ENCODE measurements at places on chromosomes 11 and 22.

DNA sequence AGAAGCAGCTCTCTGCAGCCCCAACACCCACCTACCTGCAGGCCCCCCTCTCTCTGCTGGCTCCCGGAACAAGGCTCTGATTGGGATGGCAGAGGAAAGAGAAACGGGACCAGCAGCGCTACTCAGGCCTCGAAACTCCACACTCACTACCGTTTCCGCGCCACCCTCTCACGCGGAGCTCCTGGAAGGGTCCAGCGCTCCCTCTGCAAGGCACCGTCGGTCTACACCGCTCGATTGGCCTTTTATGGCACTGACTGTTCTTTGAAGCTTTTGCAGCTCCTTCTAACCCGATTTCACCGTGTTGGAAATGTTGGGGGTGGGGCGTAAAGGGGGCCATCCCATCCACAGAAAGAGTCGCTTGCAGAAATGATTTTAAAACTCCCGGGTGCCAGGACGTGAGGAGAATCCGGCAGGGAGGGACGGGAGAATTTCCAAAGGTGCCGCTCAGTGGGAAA lies 323 bp upstream of the PANX1 start:
- DNase-seq: no peak

GRCh38 chr22:41075946-41076345 lies 16.4 kb upstream of the EP300 start:
- no peak for DNase-seq

DNA sequence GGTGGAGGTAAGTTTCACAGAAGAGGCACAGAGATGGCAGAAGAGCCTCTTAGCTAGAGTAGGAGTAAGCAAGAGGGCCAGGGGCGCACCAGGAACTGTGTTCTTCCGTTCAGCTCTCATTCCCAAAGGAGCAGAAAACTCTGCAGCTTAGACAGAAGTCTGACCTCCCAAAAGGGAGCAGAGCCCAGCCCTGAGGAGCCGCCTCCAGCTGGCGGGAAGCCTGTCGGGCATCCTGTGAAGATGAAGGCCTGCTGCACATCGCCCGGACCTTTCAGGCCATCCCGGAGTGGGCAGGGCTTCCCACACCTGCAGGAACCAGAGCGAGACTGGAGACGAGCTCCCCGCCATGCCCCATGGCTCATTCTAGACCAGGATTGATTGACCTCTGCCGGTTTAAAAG lies 1102.8 kb downstream of the BRD1 start:
- DNase-seq: no peak

DNA sequence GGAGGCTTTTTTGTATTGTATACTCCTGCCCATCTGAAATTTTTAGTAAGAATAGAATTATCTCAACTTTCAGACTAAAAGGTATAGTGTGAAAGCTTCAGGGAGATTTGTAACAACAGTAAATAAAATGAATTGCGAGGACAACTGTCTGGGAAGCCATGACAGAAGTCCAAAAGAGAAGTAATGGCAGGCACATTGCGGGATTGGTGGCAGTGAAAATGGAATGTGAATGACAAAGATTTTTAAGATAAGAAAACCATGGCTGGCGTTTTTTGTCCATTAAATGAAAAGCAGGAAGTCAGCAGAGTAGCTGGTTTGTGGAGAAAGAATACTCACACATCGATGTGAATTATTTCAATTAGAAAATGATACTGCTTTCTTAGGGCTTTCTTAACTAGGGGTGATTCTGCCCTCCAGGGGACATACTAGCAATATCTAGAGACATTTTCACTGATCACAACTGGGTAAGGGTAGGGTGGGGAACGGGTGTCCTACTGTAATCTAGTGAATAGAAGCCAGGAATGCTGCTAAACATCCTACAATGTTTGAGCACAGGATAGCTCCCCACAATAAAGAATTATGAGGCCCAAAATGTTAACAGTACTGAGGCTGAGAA lies 1.6 kb downstream of the NPAT start:
- DNase-seq: peak; percentile 14

DNA sequence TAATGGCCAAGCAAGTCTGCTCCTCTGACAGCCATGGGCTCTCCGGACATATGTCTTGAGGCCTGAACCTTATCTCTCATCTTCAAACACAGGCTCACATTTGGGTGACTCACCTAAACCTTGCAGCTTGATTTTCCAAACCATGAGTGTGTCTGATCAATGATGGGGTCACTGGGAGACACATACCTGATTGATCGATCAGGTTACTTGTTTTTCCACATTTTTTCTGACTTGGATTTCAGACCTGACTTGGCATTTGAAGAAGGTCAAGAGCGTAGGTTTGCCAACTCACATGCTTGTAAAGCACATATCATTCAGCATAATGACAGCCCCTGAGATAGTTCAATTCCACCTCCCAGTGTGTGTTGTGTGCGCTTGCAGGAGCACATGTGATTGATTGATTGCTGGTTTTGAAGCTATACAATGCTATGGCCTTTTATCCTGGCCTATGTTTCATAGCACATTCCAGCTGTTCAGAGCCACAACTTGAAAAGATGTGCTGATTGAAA lies 116.7 kb upstream of the KIRREL3 start:
- DNase-seq: no peak

DNA sequence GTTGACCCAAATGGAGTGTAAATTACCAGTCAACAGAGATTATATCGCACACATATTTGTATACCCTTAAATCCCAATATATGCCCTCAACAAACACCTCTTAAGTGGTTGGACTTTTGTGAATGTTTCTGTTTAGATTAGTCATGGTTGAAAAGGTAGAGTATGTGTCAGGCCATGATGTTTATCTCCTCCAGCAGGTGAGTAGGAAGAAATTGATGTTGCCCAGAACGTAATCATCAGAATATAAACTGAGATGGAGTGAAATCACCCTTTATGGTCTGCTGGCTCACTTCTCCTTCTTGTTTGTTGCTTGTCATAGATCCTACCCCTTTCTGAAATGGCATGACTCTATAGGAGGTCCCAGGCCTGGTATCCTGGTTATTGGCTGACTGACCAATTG lies 431.8 kb downstream of the ETS1 start:
- no peak for DNase-seq

GRCh38 chr11:71400216-71400615 lies 48.0 kb downstream of the DHCR7 start:
- no peak for DNase-seq

GRCh38 chr22:45424241-45424731 lies 10.8 kb downstream of the RIBC2 start:
- DNase-seq: no peak

DNA sequence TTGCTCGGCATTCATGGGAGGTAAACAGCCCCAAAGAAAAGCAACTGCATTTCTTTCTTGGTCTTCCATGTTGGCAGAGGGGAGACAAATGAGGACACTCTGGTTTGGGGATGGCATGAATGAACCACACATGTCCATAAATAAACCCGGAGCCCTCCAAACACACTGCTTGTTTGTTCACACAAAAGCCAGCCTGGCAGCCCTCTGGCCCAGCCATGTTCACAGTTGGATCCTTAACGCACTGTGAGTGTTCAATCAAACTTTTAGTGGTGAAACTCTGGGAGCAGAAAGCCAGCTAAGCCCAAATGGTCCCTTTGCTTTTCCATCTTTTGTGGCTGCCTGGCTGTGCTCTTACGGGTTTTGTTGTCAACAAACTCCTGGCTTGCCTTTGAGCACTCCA lies 336.8 kb downstream of the CADM1 start:
- DNase-seq: no peak

- DNase-seq: peak; percentile 57
These were observed 626 bp downstream of the TRIM22 start for GRCh38 chr11:5690216-5690615.

DNA sequence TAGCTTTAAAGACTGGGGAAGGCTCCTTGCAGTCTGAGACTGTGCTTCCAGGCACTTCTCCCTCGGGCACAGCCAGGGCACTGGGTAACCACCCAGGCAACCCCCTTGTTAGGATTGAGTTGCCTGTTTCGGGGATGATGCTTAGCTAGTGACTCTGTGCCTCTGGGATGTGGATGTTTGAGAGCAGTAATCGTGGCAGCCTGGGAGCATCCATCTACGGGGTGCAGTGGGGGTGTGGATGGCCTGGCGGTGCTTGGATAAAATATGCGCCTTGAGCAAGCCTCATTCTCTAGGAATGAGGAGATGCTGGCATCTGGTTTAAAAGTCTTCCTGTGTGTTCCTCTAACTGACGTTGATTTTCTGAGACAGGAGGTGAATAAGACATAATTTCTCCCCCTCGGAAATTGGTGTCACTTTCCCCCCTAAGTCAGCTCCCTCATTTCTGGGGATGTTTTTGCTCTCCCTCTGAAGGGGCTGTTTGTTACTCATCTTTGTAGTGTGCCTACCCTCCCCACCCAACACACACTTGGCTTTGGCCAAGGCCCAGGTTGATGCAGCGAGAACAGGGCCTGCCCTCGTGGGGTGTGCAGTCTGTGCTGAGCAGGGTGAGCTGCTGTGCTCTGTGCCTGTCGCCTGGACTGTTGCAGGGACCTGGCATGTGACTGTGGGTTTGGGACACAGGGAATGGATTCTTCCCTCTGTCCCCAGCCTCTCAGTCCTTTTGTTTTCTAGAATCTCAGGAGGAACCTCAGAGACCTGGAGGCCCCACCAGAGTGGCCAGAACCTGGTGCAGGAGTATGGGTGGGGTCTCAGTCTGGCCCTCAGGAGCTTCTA lies 2.0 kb downstream of the GNAZ start:
- DNase-seq: peak; percentile 93

DNA sequence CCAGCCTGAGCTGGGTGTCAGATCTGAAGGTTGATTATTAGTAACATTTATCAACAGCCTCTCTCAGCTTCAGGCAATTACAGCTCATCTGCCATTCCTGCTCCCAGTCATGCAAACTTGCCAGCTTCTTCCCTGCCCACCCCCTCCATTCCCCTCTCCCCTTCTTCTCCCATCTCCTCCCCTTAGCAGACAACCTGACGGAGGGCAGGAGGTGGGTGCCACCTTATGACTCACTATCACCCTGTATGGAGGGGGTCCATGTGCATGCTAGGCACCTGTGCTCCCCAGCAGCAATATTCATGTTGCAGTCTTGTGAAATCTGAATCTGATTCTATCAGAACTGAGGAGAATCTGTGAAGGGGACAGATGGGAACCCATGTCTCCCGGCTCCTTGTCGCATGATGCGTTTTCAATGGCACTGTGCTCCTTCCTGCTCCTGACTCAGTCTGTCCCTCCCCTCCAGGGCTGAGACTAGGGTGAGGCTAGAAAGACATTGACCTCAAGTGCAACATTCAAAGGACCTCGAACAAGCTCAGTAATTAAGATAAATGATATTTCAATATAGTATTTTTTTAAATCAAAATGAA lies 46.3 kb upstream of the TUB start:
- DNase-seq: no peak

DNA sequence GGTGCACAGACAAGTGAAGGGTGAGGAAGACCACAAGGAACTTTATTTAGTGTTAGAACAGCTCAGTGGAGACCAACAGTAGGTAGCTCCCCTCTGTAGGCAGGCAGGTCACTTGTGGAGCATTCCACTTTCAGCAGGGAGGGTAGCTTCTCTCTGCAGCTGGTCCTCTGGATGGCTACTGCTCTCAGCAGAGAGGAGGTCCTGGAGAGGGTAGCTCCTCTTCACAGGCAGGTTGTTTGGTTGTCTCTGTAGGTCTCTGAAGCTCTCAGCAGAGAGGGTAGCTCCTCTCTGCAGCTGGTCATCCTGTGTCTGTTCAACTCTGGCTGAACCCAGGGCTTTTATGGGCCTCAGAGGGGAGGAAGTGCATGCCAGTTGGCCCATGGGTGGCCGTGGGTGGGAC lies 6.5 kb upstream of the OOSP1 start:
- DNase-seq: no peak

DNA sequence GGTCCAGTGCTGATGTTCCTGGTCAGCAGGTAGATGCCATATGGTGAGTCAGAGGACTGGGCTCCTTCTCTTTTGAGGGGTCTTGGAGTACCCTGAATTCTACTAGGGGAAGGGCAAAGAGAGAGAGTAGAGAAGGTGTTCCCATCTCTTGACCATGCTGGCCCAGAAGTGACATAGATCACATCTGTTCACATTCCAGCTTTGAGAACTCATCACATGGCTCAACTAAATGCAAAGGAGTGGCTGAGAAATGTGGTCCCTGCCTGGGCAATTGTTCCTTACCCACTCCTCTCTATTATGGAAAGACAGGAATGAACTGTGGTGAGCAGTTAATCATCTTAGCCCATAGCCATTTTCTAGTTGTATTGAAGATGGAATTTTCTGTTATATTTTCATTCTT lies 105.4 kb upstream of the TIMP3 start:
- no peak for DNase-seq

GRCh38 chr11:72770799-72771198 lies 18.6 kb upstream of the ARAP1 start:
- no peak for DNase-seq

GRCh38 chr11:69662021-69662698 lies 13.0 kb downstream of the LTO1 start:
- DNase-seq: no peak

DNA sequence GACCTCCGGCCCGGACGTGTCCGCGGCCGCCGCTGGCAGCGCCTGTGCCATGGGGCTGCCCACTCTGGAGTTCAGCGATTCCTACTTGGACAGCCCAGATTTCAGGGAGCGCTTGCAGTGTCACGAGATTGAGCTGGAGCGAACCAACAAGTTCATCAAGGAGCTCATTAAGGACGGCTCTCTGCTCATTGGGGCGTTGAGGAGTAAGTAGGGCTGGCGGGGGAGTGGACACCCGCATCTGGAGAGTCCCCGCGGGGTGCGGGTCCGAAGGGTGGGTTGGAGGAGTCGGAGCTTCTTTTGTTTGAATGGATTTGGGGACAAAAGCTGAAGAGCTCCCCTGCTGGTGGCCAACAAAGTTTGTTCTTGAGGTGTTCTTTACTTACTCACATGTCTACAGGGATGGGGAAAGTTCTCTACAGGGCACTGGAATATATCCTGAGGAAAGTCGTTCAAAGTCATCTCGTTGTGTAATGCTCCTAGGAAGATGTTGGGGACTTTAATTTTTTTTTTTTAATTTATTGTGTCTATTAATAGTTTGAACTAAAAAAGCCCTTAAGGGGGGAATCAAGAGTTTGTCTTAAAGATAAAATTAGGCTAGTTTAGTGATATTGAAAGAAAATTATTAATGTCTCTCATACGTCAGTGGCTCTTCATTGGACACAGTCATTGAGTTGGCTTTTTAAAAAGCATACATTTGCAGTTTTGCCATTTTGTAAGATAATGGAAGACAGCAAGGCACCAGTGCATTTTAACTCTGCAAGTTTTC lies 725 bp downstream of the ARHGAP42 start:
- peak; percentile 81 for DNase-seq

DNA sequence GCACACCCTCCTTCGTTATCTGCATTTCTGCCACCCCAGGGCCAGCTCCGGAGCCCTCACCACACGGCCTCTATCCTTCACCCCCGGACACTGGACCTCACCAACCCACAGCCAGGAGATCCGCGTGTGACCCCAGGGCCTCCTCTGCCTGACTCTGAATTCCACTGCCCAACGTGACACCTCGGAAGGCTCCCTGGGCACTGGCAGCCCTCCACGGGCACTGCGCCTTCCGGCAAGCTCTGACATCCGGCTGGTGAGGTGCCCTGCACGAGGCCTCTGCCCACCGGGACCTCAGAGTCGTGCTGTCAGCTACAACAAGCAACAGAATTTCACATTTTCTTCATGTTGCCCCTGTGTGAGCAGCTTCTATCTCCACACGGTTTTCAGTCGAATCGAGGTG lies 148.3 kb downstream of the CRYBB2 start:
- DNase-seq: no peak

Data from EH (cell line).